ENCODE measurements at places on chromosomes 7 and 10.

- H3K27ac ChIP-seq = no peak overlapping the region
- peaks cover 9% of the 10 kb centered on the region for H3K4me1 ChIP-seq
- no peak overlapping the region for H3K4me3 ChIP-seq
- DNase-seq = no peak
Measured at GRCh38 chr7:15007507-15007906, 105.0 kb upstream of the DGKB start.

DNA sequence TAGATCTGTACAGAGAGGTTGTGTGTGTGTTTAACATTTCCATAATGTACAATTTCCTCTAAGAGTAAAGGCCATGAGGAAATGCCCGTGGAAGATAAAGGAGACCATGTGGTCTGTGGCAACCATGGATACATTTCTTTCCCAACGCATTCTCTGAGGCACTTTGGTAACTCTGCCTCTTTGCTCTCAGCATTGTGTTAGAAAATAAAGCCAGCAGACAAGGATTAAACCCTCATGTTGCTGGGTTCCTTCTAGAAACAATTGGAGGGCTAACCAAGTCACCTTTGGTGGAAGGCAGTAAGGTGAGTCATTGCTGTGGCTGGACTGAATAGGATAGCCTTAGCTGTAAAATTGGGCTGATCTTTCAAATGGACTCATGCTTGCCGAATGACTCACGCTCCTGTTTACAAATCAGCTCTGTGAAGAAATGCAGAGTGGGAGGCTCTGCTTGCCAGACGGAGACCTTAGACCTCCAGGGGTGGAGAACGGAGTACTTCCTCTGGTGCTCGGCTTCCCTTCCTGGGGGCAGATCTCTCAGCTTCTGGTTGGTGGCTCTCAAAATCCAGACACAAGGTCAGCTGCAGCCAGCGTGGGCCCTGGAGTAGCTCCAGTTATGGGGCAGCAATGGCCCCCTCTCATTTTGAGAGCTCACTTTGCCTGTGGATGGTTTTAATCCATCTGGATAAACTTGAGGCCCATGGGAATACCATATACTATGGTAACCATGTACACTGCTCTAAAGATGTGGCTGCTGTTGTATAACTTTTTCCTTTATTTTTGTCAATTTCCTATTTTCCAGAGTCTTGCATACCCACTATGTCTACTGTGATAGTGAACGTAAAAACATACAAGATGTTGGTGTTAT, 137.3 kb downstream of the TCF7L2 start:
- peaks cover 21% of the 10 kb centered on the region for H3K4me1 ChIP-seq
- H3K27ac ChIP-seq = no peak overlapping the region
- H3K4me3 ChIP-seq = no peak overlapping the region
- no peak for DNase-seq

- no peaks in the 10 kb centered on the region for H3K27me3 ChIP-seq
- no peak overlapping the region for H3K4me3 ChIP-seq
Measured at GRCh38 chr10:58220769-58221451, 46.8 kb downstream of the IPMK start.

DNA sequence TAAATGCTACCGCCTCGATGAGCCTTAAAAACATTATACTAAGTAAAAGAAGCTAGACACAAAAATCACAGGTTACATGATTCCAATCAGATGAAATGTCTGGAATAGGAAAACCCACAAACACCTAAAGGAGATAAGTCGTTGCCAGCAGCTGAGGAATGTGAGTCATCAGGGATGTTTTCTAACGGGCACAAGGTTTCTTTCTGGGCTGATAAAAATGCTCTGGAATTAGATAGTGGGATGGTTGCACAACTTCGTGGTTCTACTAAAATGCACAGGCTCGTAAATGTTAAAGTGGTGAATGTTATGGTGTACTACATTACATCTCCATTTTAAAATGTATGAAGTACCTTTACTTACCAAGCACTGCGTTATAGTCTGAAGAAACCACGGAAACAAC, 9.7 kb downstream of the ABLIM1 start:
- H3K27ac ChIP-seq = no peak overlapping the region
- no peak for DNase-seq

DNA sequence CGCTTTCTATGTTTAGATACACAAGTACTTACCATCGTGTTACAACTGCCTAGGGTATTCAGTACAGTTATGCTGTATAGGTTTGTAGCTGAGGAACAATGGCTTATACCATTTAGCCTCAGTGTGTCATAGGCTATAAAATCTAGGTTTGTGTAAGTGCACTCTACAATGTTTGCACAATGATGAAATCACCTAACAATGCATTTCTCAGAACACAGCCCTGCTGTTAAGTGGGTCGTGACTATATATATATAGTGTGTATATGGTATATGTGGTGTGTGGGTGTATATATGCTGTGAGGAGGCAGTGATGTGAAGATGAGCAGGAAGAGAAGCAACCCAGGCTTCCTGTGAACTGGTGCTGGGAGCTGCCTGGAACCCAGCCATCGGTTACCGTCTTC, 65.6 kb upstream of the MKI67 start:
- no peaks in the 10 kb centered on the region for H3K27me3 ChIP-seq
- H3K36me3 ChIP-seq = no peaks in the 10 kb centered on the region
- no peak overlapping the region for H3K27ac ChIP-seq
- peaks cover 12% of the 10 kb centered on the region for H3K4me1 ChIP-seq
- H3K4me3 ChIP-seq = no peak overlapping the region
- DNase-seq = no peak

DNA sequence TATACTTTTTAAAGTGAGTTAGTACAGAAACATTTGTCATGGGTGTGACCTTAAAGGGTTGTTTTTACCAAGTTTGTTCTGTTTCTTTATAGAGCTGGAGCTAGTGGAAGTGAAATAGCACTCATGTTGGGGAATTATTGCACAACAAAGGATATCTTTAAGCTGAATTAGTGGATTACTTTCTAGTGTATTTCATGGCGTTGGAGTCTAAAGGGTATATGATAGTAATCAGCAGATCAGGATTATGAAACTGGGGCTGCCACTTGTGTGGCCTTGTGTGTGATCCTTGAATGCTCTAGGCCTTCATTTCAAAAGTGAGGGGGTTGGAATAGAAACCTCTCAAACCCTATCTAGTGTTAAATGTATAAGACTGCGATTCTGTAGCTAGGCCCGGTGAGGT, 123.6 kb downstream of the LYZL1 start:
- no peaks in the 10 kb centered on the region for H3K4me1 ChIP-seq
- H3K4me3 ChIP-seq = no peak overlapping the region
- H3K27ac ChIP-seq = no peak overlapping the region
- no peak for DNase-seq

GRCh38 chr10:69814251-69814650, 12.5 kb downstream of the COL13A1 start:
- H3K27ac ChIP-seq = no peak overlapping the region
- no peak overlapping the region for H3K4me3 ChIP-seq
- DNase-seq = no peak
- H3K4me1 ChIP-seq = peaks cover 34% of the 10 kb centered on the region

Data from neural crest cell (in vitro differentiated cells).